ENCODE measurements at places on chromosomes 12 and 14.

DNA sequence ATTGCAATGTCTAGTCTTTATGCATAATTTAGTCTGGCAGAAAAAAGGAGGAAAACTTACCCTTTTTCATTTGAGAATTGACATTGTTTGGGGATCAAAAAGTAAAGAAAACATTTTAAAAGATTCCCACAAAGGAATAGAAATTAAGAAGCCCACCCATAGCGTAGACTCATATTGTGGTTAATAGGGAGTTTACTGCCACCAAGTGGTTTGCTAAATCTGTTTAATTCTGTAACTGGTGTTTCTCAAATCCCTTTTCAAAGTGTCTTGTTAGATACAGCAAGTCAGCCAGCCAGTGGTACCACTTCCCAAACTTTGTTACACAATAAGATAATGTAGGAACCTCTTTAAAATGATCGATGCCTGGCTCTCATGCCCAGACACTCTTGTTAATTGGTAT, 180.3 kb downstream of the IPO8 start:
- no peak for DNase-seq

GRCh38 chr12:53939141-53940108, 794 bp downstream of the HOXC13 start:
- no peak for DNase-seq

DNA sequence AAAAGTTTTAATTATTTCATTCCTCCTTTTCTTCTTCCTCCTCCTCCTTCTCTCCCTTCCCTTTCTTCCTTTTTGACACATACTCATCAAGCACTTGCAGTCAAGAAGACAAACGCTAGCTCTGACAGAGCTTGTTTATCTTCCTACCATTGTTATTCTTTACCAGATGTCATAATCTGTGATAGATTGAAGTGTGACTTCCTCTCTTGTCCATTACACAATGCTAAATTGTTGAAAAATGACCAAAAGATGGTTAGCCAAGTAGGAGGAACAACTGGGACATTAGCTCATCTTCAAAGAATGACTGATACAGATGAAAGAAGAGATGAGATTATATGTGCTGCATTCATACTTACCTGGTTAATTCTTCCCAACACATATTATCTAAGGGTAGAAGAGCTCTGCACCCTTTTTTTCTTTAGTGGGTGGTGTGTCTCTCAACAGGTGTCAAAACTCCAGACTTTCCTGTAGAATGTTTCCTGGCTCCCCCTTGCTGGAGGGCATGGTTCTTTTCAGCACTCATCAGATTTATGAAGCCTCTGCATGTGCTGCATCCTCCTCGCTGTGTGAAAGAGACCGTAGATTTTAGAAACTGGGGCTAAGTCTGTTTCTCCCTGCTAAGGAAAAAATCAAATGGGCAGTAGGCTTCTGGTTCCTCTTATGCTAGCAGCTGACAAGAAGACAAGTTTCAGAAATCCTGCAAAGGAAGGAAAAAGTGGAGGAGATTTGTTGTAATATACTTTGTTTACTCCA, 147.1 kb downstream of the TMX1 start:
- DNase-seq = no peak

DNA sequence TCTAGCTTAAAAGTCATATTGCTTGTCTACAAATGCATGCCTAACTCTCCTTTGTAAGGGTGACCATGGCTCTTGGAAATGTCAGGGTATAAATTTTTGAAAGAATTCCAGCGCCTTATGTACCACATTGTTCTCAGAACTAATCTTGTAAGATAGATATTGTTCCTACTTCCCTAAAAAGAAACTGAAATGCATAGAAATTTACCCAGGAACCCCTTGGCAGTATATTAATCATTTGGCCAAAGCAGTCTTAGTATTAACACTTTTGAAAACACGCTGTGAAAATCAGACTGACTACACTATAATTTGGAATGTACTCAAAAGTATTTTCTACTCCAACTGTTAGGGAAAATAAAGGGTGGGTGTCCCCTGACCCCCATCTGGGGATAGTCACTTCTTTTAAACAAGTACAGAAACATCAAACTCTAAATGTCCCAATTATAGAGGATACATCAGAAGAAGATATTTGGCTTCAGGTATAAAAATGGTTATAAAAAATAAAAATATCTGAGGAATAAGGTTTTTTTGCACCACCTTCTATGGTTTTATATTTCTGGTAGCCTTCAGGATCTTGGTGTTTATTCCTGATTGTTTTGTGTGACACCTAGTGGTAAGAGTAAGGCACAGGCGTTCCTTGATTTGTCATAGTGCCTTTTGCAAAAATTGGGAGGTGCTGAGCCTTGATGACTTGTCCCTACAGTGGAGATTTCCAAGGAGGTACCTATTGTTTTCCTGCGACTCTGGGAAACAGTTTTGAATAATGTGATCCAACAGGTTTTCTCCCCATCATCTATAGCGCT, 2.2 kb upstream of the NFKBIA start:
- DNase-seq = peak; percentile 36

- no peak for DNase-seq
Observed at GRCh38 chr12:45446013-45446412, 230.1 kb downstream of the ANO6 start.

DNA sequence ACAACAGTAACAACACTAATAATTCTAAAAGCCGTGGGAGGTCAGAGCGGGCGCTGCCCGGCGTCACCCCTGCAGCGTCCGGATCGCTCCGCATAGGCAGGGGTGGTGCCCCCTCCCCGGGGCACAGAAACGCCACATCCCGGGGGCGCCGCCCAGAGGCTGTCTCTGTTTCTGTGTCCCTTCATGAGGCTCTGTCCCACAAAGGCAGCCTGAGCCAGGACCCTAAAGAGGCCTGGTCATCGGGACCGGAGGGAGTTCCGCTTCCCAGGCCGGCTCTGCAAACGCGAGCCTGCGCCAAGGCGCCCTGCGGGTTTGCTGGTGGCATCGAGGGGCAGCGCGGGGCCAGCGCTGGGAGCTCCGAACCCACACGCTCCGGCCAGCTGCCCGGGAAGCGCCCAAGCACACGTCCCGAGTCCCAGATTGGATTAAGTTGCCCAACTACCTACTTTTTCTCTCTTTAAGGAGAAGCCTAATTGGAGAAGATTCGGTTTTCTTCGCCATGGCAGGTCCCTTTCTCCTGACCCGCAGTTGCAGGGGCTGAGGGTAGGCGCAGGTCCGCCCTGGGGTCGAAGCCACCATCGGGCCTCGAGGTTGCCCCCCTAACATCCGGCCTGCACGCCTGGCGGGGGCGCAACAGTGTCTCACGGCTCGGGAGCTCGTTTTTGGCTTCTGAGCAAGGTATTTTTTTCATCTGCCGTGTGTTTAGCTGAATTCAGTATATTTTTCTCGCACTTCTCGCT, 421.7 kb downstream of the VRK1 start:
- no peak for DNase-seq

DNA sequence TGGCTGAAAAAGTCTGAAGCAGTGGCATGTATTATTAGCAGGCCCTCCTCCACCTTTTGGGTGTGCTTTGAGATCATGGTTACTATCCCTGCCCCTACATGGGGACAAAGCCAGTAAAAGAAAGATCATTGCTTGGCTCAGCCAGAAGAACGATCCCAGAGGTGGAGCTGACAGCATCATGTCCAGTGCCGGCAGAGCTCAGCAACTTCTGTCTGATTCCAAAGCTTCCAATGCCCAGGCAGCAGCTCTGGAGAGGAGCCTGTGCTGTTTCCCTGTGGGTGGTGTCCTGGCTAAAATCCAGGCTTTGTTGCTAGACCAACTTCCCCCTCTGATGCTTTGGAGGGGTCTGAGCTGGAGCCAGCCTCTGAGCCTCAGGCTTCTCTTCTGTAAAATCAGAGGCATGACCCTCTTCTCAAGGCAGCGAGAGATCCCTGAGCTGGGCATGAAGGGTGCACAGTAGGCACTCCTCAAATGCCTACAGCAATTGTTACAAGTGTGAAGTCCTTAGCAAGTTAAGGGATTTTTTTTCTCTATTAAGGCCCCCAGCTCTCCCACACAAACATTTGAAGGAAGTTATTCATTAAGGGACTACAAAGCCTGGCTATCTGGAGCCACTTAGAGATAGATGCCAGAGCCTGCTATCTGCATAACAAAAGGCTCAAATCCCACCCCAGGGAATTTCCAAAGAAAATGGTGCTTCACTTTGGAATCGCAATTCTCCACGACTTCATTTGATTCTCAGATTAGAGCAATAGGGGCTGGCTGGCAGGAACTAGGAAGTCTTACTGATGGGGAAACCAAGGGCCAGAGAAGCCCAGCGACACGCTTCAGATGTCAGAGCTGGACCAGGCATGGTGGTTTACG, 10.9 kb upstream of the GSC start:
- no peak for DNase-seq

DNA sequence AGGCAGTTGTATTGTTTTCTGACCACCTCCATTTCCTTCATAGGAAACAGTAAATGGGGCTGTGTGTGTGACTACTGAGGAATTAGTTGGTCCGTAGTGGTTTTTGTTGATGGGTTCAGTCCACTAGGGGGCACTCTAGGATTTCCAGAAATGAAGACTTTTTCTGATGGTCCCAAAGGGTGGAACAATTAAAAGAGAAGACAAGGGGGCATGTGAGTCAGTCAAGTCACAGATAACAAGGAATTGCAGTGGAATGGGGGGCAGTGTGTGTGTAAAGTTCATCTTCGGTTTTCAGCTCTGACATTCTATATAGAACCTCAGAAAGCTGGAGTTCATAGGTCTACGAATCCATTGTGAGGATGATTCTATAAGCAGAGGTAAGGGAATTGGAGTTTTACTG, 186.6 kb upstream of the OR4E1 start:
- DNase-seq = no peak

GRCh38 chr12:131862084-131862441, 32.4 kb upstream of the ULK1 start:
- DNase-seq = no peak

- no peak for DNase-seq
Observed at GRCh38 chr12:75959506-75959905, 72.1 kb downstream of the PHLDA1 start.

GRCh38 chr14:64878837-64879634, 671 bp downstream of the SPTB start:
- no peak for DNase-seq

DNA sequence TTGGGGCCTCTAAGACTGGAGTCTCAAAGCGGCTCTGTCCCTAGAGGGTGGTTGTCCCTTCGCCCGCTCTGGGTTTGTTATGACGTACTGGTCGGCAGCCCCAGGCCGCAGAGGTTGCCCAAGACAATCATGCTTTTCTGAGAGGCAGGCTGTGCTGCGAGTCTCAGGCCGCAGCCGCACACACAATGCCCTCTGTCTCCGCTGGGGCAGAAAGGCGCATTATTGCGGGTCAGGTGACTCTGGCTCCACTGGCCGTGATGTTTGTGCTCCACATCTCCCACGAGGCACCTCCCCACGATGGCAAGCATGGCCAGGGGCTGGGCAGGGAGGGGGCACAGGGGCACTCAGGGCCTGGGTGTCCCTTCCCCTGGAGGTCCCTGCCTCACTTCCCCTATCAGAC, 21.0 kb upstream of the PLEKHG3 start:
- DNase-seq = no peak

GRCh38 chr12:104172570-104172947, 34.5 kb upstream of the NFYB start:
- no peak for DNase-seq

DNA sequence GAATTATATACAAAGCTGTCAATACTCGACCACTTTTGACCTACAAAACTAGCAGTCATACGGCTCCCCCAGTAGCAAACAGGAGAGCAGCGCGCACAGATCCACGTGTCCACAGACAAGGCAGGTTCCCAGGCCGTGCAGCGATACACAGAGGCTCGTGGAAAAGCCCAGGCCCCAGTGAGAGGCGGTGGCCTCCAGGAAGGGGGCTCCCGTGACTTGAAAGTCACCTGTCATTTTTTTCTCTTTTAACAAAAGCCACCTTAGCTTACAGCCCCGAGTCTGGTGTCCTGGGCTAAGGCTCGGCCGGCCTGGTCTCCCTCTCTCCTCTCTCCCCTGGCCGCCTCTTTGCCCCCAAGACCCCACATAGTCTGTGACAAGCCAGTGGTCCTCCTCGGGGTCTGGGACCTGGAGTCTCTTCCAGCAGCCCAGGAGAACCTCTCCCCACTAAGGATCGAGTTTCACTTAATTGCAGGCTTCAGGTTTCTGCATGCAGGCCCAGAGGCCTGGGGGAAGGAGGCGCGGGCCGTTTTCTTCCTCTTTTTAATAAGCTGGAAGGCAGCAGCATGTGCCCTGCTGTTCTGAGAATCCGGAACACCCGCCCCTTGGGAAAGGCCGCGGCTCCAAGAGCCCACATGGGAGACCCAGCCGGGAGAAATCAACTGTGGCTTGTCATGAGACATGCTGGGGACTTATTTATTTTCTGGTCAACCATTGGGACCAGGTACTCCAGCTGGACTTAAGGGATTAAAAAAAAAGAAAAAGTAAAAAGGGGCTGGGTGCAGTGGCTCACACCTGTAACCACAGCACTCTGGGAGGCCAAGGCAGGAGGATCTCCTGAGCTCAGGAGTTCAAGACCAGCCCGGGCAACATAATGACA, 15.9 kb downstream of the NCOR2 start:
- DNase-seq = no peak

- peak; percentile 96 for DNase-seq
Observed at GRCh38 chr12:57454566-57455373, at the start of gene INHBE. INHBE (plus strand) TSS chr12:57455307; CDS start chr12:57455537, 230 bp downstream.

- no peak for DNase-seq
Observed at GRCh38 chr12:30836656-30837445, 82.1 kb upstream of the CAPRIN2 start.

DNA sequence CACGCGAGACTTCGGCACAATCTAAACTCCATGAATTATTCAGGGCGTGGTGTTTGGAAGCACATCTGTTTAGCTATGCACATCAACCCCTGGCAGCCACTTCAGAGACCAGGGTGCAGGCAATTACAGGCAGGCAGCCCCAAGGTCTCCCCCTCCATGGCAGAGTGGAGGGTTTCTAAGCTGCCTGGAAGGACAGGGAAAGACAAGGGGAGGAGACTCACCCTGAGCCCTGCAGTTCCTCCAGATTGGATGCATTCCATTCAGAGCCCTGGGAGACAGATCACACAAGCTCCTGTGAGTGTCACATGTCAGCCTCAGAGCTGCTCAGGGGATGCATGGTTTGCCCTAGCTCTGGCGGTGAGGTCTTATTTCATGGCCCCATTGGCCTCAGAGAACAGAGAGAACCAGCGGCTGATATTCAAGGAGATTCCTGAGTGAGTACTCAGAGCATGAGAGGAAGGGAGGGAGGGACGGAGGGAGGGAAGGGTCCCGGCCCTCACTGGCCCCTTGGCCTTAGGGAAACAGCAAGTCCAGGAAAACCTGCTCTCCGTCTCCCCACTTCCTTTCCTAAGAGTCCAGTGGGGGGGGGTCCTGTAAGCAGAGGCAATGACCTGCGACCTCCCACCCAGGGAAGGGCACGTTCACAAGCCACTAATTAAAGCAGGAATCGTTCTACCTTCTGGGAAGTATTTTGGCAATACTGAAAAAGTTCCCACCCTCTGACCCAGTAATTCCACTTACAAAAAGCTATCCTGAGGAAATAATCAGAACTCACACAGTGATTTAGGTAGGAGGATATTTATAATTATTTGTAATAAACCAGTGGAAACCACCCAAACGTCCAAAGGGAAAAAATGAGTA, 55.1 kb downstream of the SSH1 start:
- peak; percentile 45 for DNase-seq

Data from fibroblast of skin of left biceps (primary cell).